Retinal pigment epithelial cell (primary cell): ENCODE measurements at places on chromosomes 11 and 22.
A peak's percentile ranks its signal among the peaks of the same experiment; 100 is the strongest.

DNA sequence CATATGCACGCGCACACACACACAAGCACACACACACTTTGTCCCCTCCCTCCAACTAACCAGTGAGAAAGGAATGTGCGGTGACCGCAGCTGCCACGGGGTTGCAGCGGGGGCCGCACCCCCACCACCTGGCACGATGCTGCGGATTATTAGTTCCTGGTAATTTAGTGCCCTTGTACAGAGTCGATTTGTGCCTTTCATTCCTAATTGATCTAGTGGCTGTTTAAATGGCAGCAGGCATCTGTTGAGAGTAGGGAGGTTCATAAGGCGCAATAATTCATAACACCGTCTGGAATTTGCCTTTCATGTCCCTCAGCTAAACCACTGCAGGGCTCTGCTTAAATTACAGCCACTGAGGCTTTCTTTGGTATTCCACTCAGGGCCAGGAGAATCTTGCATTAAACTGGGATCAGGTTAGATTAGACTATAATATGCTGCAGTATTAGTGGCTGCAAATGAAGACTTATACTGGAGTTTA is 113.7 kb downstream of the FEZ1 start:
- DNase-seq = no peak

GRCh38 chr11:10221342-10221741 is 72.7 kb downstream of the SBF2 start:
- DNase-seq = no peak

DNA sequence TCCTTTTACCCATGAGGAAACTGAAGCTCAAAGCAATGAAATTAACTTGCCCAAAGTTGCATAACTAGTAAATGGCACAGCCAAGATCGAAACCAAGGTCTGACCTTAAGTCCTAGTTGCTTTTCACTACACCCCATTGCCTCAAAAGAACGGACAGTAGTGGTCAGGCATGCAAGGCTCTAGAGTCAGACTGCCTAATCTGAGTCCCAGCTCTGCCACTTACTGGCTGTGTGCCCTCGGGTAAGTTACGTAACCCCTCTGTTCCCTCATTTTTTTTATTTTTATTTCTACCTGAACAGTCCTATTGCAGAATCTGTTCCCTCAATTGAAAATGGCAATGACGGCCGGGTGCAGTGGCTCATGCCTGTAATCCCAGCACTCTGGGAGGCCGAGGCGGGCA is 9.6 kb downstream of the CYB561A3 start:
- DNase-seq = no peak

DNA sequence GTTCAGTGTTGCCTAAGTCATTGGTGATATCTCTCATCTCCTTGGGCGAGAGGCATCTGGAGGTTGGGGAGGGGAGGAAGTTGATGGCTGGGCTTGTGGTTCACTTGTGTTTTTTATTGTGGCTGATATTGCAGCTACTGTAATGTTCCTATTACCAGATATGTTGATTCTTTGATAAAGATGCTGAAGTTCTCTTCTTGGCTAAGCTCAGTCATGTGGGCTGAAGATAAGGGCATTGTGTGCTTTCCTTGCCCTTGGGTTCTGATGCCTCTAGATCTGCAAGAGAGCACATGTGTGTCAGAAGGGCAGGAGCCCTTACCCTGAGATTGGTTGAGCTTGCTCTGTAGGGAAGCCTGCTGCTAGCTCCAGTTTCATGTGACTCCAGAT is 12.0 kb downstream of the STX3 start:
- no peak for DNase-seq

- DNase-seq = no peak
Observed at GRCh38 chr11:3109921-3110706, 52.9 kb upstream of the CARS1 start.

DNA sequence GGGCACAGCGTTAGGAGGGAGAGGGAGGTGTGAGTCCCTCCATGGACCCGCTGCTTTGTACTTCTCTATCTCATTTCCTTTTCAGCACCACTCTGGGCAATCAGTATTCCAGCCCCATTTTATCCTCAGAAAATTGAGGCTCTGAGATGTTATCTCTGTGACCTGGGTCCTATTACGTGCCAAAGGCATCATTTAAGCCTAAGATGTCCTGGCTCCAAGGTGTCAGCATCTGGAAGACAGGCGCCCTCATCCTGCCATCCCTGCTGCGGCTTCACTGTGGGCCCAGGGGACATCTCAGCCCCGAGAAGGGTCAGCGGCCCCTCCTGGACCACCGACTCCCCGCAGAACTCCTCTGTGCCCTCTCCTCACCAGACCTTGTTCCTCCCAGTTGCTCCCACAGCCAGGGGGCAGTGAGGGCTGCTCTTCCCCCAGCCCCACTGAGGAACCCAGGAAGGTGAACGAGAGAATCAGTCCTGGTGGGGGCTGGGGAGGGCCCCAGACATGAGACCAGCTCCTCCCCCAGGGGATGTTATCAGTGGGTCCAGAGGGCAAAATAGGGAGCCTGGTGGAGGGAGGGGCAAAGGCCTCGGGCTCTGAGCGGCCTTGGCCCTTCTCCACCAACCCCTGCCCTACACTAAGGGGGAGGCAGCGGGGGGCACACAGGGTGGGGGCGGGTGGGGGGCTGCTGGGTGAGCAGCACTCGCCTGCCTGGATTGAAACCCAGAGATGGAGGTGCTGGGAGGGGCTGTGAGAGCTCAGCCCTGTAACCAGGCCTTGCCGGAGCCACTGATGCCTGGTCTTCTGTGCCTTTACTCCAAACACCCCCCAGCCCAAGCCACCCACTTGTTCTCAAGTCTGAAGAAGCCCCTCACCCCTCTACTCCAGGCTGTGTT is 829 bp upstream of the APOC3 start:
- no peak for DNase-seq

- no peak for DNase-seq
Observed at GRCh38 chr11:131463649-131464425, 93.4 kb downstream of the NTM start.

GRCh38 chr11:126341760-126342161 is 13.7 kb upstream of the ST3GAL4 start:
- peak; percentile 98 for DNase-seq

GRCh38 chr11:47564933-47565339 is 463 bp upstream of the PTPMT1 start:
- DNase-seq = no peak

- no peak for DNase-seq
Observed at GRCh38 chr11:96783311-96783710, 393.5 kb downstream of the JRKL start.

- DNase-seq = no peak
Observed at GRCh38 chr22:28931844-28932567, 48.6 kb downstream of the ZNRF3 start.

DNA sequence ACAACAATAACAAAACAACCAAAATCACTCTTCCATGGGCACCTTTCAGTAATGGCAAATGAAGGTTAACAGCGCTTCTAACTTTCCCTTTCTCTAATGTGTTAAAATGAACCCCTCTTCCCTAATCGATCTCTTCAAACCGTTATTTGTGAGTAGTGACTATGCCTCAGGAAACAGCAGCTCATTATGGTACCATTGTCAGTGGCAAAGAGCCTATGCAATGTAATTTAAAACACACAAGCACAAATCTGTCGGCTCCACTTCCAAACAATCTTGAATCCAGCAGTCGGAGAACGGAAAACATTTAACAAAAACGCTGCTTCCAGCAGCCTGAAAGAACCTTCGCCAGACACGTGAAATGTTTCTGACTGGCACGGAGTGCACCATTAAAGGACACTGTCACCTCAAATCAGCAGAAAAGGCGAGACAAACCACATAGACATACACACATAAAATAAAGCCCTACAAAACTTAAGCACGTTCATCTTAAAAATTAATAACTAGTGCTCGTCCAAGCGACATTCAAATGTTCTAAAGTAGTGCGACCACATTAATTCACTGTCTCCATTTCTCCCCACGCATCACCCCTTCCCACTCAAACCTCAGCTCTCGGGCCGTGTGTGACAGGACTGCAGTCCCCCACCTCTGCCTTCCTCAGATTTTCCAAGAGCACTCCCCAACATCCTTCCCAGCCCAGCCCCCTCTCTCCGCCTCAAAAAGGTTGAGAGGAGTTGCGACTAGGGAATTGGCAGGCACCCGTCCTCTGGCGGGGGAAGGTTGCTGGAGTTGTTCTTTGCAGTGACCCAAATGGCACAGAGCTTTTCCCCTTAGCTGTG is 748 bp downstream of the RAB30 start:
- DNase-seq = no peak

DNA sequence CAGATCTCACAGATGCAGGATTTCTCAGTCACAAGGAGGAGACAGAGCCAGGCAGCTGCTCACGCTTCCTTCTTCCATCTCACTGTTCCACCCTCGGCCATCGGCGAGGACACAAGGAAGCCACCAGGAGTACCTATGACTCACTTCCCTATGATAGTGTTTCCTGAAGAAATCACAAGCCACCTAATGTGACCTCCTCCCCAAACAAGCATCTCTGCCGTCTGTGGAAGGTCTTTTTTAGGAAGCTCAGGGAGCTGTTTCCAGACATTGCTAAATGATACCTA is 672.7 kb downstream of the TBC1D22A start:
- no peak for DNase-seq

GRCh38 chr11:124669193-124669592 is 4.3 kb downstream of the SIAE start:
- no peak for DNase-seq

- DNase-seq = no peak
Observed at GRCh38 chr11:36509201-36509639, 852 bp downstream of the TRAF6 start.

GRCh38 chr22:20283674-20284066 is 15.6 kb upstream of the RTN4R start:
- no peak for DNase-seq

DNA sequence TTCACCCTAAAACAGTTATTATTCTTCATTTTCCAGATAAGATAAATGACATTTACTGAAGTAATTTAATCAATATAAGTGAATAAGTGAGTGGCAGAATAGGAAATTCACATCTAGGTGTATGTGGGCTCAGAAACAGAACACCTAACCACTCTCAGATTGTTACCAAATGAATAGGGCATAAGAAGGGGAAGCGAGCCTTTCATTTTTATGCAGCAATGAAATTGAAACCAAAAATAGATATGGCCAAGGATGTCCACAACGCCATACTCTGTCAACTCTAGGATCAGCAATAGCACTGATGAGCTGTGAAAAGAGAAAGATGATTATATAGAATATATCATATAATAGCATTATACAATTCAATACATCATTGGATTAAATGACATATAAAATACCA is 398.1 kb upstream of the API5 start:
- no peak for DNase-seq

DNA sequence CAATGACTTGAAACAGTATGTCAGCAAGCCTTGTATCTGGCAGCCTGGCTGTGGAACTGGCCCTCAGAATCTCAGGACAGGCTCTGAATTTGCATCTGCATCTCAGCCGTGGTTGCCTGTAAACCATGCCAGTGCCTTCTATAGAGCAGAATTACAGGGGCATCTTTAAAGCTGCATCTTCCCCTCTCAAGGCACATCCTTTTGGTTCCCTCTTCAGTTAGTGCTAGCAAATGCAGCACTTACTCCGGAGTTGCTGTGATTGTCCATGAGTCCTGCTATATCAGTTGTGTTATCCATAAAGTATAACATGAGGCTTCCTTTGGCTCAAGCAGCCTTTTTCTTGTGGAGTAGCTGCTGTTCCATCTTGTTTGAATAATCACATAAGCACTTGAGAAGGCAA is 53.9 kb upstream of the PARVG start:
- no peak for DNase-seq

DNA sequence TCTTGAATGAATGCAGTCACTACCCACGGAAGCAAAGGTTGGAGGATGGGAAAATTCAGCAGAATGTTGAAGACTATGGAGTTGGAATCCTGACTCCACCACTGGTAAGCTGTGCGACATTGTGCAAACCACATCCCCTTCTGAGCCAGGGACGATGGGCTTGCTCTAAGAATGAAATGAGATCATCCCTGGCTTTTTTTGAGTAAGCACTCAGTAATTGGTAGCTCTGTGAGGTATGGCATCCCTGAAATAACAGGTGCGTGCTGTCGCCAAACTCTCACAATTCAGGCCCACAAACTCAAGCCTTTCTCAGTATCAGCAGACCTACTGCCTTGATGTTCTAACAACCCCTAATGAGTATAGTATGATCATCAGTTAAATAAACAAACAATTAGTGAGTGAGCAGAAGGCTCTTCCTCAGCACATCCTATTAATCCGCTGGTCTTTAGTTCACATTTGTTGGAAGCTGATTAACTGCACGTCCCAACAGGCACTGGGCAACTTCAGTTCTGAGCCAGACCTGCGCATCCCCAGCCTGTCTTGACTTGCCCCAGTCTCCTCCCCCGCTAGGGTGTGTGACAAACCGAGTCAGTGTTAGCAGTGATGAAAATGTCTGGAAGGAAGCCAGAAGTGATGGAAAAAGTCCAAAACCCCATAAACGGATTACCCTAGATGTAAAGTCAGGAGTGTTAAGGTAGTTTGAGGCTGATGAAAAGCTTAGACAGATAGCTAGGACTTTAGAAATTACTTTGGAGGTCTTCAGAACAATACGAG is 235.5 kb downstream of the GRIK4 start:
- DNase-seq = peak; percentile 65

DNA sequence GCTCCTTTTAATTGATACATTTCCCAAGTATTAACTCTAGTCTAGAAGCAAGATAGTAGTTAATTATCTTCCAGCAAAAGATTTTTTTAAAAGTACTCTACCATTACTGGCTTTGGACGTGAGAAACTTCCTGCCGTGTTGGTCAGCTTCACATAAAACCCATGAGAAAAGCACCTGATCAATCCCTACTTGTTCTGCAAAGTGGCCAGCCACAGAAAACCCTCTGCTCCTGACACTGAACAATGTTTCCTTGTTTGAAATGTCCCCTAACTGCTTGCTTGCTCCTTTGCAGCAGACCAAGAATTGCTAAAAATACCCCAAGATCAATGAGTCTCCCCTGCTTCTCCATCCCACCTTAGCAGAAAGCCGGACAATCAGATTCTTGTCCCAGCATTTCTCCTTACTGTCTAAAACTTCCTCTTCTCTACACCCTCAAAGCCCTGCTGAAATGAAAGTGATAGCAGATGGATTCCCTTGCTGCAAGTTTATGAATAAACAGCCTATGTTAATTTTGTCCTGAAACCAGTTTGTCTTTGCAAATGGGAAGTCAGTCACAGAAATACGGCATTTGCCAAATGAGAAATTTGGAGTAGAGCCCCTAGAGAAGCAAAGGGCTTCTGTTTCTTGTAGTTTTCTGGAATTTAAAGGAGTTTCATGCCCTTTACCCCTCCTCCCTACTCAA is 207.1 kb upstream of the ARHGAP20 start:
- DNase-seq = no peak

GRCh38 chr11:47483457-47483856 is 34.5 kb upstream of the RAPSN start:
- no peak for DNase-seq

- DNase-seq = peak; percentile 72
Observed at GRCh38 chr22:42697542-42698013, 23.1 kb downstream of the A4GALT start.

- DNase-seq = no peak
Observed at GRCh38 chr11:112453601-112454577, 193.2 kb upstream of the PLET1 start.
